ENCODE measurements at places on chromosomes 2 and 18. TPM values are rescaled to one million over a fixed set of nuclear protein-coding genes. Genes with fewer than 3 reads are reported as not detected.
A peak's percentile ranks its signal among the peaks of the same experiment; 100 is the strongest.

Gene MYCN
- 1.8 TPM for polyA plus RNA-seq

Gene ACTG2
- 45.1 TPM for polyA plus RNA-seq

Gene TFPI
- 33.4 TPM for polyA plus RNA-seq

Gene CAPN13
- polyA plus RNA-seq: 0.25 TPM

Gene FAM210A
- polyA plus RNA-seq: 7.4 TPM

Gene PLGLB2
- 5.6 TPM for polyA plus RNA-seq

Gene SLC8A1
- 0.46 TPM for polyA plus RNA-seq

GRCh38 chr2:126863336-126864015, 35.2 kb upstream of the TEX51 start:
- no peak for DNase-seq

GRCh38 chr2:38438133-38438882, 61.2 kb upstream of the ATL2 start:
- no peak for DNase-seq

DNA sequence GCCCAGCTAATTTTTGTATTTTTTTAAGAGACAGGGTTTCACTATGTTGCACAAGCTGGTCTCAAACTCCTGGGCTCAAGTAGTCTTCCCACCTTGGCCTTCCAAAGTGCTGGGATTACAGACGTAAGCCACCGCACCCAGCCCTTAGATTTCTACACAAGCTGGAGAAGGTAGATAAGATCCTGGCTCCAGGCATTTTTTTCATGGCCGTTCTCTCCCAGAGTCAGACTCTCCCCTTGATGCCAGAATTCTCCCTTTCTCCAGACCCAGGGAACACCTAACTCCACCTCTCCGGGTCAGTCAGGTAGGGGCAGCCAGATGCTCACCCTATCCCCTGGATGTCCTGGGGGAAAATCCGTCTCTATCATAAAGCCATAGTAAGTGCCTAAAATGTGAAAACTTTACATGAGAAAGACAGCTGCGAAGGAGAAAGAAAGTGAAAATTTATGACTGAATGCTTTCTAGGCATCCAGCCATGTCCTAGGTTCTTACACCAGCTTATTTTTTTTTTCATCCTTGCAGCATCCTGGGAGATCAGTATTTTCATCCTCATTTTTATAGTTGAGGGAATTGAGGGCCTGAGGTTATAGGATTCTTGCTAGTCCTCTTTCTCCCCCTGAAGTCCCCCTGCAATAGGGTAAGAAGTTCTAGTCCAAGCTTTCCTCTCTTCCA, 16.3 kb downstream of the SIX3 start:
- no peak for DNase-seq

DNA sequence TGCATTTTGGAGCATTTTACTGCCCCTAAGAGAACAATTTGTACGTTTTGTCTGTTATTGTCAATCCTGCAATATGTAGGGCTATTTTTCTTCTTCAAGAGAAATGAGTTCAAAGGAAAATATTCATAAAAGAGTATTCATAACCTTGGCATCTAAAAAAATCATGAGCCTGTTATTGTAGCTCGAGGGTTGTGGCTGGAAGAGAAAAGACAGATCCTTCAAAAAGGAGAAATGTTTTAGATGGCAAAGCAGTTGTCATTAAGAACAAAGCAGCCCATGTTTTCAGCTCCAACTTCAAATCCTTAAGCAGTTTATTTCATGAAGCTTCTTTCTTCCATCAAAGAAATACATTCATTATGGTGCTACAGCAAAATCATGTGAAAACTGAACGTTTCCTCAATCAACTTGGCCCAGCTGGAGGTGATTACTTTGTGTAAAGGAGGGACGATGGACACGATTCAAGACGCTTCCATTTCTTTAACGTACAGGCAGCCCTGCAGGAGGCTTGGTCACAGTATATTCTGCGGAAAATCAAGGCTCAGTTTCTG, 31.4 kb downstream of the QPCT start:
- DNase-seq: no peak

DNA sequence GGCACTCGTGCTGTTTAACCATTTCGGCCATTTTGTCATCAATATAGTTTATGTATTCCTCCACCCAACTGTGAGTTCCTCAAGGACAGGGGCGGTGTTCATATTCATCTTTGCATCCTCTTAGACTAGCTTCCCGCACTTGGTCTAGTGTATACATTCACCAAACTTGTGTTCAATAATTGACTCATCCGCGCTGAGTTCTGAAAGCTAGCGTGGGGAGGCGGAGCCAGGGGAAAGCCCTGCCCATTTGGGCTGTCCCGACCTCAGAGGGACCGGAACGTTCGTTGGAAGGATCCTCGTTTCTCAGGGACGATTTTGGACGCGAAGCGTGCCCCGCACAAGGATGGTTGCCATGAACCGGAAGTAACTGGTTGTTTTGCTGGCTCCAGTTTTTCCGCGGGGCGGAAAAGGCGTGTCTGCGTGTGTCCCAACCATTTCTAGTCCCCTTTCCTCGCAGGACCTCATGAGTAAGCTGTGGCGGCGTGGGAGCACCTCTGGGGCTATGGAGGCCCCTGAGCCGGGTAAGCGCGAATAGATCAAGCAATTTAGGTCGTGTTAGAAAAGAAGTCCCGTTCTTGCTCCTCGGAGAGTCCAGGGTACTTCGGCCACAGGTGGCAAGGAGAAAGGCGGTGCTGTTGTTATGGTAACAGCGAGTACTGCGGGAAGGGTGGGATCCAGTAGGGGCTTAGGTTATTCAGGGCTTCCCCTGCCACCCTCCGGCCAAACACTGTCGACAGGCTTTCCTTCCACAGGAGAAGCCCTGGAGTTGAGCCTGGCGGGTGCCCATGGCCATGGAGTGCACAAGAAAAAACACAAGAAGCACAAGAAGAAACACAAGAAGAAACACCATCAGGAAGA, at the start of gene INO80B:
INO80B (plus strand) TSS at position 434 of the 858 bp plus-strand sequence; CDS start at position 464, 30 bp downstream.
- DNase-seq: peak; percentile 99

- DNase-seq: no peak
Measured at GRCh38 chr18:25166113-25166512, 185.9 kb downstream of the ZNF521 start.

GRCh38 chr18:31977270-31977872, 34.4 kb upstream of the TRAPPC8 start:
- DNase-seq: no peak

DNA sequence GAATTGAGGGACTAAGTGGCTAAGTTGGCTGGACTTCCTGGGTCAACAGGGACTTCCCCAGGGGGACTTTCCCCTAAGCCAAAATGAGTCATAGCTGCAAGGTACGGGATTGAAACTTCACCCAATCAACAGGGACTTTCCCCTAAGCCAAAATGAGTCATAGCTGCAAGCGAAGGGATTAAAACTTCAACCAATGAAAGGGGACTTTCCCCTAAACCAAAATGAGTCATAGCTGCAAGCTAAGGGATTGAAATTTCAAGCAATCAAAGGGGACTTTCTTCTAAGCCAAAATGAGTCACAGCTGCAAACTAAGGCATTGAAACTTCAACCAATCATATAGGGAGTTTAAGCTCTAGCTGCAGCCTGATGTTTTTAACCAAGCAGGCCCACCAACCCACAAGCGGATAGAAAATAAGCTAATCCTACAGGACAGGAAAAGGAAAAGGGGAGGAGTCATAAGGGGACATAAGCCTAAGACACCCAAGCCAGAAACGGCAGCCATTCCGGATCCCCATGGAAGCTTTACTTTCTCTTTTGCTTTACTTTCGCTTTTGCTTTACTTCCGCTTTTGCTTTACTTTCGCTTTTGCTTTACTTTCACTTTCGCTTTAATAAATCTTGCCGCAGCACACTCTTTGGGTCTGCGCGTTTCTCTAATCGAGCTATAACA, 1375.4 kb upstream of the CELF4 start:
- no peak for DNase-seq

GRCh38 chr18:5286525-5286924, 9.0 kb downstream of the ZBTB14 start:
- DNase-seq: no peak

Data from thymus (tissue), 14 donors.